ENCODE measurements at places on chromosomes 5 and 9.

- DNase-seq = no peak
Observed at GRCh38 chr9:91098203-91098850, 263.4 kb downstream of the AUH start.

- DNase-seq = no peak
Observed at GRCh38 chr9:24189986-24190385, 355.7 kb downstream of the IZUMO3 start.

DNA sequence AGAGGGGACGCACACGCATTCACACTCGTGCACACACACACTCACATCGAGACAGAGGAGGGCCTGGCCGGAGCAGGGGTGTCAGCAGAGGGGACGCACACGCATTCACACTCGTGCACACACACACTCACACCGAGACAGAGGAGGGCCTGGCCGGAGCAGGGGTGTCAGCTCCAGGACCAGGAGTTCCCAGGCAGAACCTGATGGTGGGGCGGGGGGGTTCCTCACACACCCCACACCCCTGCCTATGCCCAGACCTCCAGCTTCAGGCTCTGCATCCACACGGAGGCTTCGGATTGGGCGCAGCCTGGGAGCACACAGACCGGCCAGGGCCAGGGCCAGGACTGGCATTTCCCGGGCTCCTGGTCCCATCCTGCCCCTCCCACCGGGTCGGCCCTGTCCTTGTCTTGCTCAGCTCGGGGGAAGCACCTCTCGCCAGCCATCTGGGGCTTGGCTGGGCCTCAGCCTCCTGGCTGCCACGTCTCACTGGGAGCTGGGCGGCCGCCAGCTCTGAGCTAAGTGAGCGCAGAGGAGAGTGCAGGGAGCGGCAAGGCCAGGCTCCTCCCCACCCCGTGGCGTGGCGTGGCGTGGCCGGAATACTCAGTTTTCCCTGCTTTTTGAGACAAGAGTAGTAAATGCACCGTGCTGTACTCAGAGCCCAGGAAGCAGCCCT is 31.3 kb downstream of the ADAMTS2 start:
- no peak for DNase-seq

GRCh38 chr5:69494452-69494851 is 1.9 kb downstream of the OCLN start:
- DNase-seq = no peak

DNA sequence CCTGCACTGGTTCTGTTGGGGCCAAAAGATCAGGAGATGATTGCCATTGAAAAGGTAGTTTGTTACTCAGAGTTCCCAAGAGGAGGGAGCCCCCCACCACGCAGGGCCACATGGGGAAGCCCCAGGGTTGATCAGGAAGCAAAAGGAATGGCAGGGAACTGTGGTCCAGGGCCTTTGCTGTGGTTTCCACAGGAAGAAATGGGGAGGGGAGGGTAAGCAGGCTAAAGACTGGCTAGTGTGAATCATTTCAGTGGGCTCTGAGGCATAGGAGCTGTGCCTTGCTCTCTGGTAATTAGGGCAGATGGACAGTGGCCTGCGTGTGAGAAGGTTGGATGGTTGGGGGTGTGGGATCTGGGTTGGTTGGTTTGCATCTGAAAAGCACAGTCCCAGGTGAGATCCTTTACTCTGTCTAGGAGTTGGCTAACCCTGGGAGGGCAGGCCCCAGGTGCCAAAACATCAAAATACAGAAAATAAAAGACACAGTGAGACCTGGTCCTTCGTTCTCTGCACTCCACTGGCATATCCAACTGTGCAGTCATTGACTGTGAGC is 66.1 kb downstream of the PTPDC1 start:
- no peak for DNase-seq

Data from activated T-cell treated with anti-CD3 and anti-CD28 coated beads for 48 hours (primary cell).